ENCODE measurements at places on chromosomes 1 and 21.

DNA sequence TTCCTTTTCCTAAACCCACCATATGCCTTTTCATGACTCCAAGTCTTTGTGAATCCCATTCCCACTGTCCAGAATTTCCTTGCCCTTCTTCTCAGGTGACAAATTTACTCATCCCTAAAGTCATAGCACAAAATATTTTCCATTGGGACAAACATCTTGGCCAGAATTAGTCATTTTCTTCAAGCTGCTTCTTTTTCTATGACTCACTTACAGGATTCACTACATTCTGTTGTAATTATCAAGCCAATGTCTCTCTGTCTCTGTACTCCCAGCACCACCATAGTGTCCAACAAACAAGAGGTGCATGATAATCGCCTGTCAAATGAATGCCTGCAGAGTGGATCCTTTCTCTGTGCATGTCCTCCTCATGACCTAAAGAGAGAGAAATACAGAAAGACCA is 37.8 kb downstream of the SGIP1 start:
- DNase-seq, result no peak

DNA sequence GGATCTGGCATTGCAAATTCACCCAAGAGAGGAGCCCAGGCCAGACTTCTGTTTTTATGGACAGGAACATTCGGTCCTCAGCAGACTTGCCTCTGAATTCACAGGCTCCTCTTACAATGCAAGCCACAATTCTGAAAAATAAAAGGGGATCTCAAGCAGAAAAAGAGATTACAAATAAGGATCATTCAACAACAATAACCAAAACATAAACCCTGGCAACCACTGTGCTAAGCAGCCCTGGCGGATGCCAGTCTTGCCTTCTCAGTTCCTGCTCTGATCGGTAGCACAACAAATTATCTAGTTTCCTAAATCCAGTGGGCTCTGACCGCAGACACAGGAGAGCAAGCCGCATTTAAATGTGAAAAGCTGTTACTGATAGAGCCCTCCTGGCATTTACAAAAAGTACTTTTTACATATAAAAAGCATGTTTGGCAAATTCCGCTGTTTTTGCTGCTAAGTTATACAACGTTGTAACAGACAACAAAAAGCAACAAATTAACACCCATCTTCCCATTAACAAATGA is 123.4 kb upstream of the FOXD3 start:
- no peak for DNase-seq

GRCh38 chr1:7652515-7653098 is 118.5 kb upstream of the VAMP3 start:
- DNase-seq, result no peak

DNA sequence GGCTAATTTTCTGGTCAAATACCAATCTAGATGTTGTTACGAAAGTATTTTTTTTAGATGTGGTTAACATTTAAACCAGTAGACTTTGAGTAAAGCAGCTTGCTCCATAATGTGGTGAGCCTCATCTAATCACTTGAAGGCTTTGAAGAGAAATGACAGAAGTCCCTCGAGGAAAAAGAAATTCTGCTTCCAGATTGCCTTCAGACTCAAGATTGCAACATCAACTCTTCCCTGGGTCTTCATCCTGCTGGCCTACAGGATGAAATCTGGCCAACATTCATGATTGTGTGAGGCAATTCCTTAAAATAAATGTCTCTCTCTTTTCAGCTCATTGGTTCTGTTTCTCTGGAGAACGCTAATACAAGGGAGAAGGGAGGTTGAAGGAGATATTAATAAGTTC is 32.5 kb upstream of the SSX2IP start:
- no peak for DNase-seq

DNA sequence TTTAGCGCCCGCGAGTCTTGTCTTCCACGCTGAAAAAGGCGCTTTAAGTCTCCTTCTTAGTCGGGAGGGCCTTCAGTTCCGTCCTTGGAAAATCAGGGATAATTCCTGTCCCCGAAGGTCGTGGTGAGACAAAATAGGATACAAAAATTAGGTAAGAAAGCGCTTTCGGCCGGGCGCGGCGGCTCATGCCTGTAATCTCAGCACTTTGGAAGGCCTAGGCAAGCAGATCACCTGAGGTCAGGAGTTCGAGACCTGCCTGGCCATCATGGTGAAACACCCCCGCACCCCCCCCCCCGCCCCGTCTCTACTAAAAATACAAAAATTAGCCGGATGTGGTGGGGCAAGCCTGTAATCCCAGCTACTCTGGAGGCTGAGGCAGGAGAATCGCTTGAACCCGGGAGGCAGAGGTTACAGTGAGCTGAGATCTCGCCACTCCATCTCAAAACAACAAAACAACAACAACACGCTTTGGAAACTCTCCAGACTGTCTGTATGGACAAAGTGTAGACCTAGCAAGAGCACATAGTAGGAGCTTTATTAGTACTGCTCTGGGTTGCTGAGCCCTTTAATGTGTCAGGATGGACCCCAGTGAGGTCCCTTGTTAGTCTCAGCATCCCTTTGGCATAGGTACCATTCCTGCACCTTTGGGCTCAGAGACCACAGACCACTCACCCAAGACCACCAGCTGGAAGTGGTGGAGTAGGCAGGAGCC is 790 bp upstream of the TMEM54 start:
- DNase-seq, result no peak

DNA sequence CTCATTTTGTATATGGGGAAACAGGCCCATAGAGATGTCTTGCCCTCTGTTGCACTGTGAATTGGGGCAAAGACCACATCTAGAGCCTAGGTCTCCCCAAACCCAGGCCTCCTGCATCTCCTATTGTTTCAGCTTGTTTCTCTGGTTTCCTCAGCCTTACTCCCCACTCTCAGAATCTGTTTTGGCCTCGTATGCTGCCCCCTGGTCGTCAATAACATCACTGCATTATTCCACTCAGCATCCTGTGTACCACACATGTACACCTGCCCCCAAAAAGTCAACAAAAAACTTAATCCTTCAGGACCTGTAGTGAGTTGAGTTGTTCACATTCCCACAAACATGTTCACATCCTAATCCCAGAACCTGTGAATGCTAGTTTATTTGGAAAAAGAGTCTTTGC is 184.8 kb downstream of the BRINP2 start:
- DNase-seq, result no peak

DNA sequence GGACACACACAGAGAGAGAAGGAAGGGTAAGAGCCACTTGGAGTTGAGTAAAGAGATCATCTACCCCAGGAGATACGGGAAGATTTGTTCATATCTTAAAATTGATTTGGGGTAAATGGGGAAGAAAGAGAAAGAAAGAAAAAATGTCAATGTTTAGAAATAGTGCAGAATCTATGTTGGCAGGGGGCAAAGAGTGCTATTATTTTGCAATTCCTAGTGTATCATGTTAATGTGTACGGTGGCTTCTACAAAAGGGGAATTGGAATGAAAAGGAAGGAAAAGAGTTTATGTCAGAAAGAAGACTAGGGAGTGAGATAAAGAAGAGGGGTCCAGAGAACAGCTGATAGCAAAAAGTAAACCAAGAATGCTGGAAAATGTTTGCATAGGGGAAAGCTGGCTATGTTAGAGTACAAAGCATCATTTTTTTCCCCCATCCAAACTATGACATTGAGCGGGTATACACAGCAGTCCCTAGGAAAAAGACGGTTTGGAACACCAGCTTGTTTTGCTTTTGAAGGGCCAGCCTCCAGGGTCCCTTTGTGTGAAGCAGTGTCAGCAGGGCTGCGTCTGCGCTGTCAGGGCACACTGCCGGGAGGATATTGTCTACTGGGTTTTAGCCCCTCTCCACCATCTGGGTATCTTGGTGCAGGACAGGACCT is 10.8 kb downstream of the LRRC8D start:
- no peak for DNase-seq

GRCh38 chr1:119883826-119884225 is 12.5 kb downstream of the ADAM30 start:
- no peak for DNase-seq

DNA sequence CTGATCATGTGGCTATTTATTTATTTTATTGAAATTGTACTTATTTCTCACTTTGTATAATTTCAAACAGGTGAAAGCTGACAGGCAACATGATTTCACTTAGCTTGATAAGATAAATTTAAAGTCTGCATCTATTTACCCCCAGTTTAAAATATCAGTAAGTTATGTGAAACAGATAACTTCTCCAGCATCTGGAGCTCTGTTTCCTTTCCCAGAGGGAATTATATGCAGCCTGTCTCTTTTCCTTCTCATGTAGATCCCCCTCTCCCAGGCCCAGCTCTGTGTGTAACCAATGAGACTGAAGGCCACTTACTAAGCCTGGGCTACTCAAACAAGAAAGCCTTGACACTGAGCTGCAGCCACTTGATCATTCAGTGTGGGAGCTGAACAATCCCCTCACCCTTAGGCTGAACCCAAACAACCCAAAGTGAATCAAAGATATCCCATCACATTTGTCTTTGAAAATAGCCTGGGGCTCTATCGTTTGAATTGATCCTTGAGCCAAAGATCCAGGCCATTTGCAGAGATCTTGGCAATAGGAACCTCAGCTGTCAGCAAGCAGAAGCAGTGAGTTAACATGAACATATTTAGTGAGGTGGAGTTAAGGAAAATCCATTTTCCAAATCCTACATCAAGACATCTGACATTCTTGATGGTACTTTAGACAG is 383.9 kb downstream of the TGFB2 start:
- no peak for DNase-seq

GRCh38 chr1:166676981-166677380 is 162.3 kb upstream of the POGK start:
- no peak for DNase-seq

DNA sequence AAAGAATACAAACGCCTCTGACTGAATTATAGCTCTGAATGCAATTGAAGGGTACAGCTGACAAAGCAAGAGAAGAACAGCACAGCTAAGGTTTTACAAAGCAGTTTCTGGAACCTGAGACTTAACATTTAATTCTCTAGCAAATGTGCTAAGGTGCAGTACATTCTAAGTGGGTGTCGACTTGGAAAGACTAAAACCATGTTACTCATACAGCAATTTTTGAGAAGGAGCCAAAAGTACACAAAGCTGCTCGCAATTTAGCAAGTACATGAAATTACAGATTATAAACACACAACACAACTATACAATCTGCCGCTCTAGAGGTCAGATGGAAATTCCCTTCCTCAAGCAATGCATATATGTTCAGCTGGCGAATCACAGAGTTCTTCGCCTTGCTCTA is 121.9 kb downstream of the TIAM1 start:
- DNase-seq, result no peak

DNA sequence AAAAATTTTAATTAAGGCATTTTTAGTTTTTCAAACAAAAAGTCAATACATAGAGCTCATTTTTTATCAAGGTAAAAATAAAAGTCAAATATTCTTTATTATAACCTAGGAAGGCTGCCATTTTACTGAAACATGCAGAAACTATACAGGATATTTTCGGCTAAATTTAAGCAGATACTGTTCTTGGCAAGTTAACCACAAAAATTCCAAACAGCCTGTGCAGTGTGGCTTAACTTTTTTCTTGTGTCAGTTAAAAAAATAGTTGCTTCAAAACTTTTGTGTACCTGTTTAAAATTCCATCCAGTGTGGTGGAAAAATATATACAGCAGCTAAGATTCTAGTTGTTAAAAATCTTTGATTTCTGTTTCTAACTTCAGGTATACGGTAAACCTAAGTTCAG is 135.0 kb downstream of the ATP5PO start:
- DNase-seq, result no peak

DNA sequence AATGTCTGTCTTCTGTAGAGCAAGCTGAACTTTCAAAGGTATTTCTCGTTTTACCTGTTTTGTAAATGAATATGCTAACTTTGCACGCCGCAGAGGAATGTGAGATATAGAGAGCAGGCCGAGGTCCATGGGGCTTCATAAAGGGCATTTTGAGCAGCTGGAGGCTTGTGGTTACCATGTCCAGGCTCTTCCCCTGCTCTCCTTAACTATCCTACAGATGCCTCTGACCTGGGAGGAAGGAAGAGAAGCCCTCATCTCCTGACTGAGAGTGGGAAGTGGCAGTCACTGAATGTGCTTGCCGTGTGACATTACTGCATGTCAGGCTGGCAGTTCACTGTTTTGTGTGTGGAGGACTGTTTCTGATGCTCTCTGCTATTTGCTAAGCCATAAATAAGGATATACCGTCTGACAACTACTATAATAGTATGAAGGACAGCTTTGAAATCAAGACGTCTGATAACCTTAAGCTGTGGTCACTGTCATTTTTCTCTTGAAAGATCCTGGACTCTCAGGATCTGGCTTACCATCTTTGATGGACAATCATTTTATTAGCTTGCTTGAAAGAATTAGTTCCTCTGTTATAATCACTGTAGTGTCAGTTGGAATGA is 92.2 kb downstream of the DYRK1A start:
- no peak for DNase-seq

GRCh38 chr1:184775885-184776284 is 21.2 kb upstream of the EDEM3 start:
- no peak for DNase-seq

GRCh38 chr1:243883551-243883950 is 33.5 kb upstream of the AKT3 start:
- DNase-seq, result no peak

GRCh38 chr1:9561429-9561828 is 22.2 kb downstream of the SLC25A33 start:
- no peak for DNase-seq

DNA sequence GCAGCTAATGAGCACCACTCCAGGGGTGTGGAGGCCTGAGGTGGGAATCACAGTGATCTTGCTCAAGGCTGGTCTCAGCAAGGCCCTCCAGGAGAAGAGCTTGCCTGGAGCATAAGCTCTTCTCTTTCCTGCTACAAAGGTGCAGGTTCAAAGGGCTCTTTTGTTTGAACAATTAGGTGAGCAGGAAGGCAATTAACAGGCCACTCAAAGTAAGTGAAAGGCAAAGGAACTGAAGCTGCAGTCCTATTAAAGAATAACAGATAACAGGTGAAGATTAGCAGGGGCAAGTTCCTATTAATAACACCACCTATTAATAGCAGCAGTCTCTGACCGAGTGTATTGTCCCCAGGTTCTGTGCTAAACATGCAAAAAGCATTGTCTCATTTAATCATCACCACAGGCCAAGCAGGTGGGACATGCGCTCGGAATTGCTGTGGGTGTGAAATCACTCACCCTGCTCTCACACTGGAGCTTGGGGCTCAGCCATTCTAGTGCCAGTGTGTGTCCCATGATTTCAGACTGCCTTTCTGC is 113.8 kb downstream of the RHOU start:
- peak; percentile 59 for DNase-seq

GRCh38 chr1:9183441-9183840 is 51.1 kb upstream of the H6PD start:
- no peak for DNase-seq
